Fibroblast of skin of abdomen (primary cell): ENCODE measurements at places on chromosomes 3 and 15.

DNA sequence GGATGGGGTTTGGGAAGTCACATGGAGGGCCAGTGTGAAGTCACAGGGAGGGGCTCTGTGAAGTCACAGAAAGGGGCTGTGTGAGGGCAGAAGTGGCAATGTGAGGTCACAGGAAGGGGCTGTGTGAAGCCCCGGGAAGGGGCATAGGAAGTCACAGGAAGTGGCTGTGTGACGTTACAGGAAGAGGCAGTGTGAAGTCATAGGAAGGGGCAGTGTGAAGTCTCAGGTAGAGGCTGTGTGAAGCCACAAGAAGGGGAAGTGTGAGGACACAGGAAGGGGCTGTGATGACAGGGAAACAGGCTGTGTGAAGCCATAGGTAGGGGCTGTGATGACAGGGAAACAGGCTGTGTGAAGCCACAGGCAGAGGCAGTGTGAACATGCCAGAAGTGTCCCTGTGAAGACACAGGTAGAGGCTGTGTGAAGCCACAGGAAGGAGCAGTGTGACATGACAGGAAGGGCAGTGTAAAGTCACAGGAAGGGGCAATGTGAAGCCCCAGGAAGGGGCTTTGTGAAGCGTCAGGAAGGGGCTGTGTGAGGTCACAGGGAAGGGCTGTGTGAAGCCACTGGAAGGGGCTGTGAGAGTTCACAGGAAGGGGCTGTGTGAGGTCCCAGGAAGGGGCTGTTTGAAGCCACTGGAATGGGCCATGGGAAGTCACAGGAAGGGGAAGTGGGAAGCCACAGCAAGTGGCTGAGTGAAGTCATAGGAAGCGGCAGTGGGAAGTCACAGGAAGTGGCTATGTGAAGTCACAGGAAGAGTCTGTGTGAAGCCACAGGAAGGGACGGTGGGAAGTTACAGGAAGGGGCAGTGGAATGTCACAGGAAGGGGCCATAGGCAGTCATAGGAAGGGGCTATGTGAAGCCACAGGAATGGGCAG lies 37.1 kb downstream of the GASK1A start:
- DNase-seq: no peak

DNA sequence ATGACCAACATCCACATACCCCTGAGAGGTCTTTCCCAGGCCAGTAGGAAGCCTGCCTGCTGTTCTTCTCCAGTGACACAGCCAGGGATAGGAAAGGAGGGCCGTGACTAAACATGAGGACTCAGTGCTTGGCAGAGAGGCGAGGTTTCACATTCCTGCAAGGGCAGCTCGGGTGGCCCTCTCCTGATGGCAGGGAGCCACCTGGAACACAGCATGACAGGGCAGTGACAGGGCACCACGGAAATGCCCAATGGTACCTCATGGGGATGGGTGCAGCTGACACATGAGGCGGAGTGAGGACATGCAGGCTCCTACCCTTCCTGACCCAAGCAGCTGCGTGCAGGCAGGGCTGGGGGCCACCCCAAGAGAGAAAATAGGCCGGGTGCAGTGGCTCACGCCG lies 7.4 kb upstream of the TGM5 start:
- no peak for DNase-seq

DNA sequence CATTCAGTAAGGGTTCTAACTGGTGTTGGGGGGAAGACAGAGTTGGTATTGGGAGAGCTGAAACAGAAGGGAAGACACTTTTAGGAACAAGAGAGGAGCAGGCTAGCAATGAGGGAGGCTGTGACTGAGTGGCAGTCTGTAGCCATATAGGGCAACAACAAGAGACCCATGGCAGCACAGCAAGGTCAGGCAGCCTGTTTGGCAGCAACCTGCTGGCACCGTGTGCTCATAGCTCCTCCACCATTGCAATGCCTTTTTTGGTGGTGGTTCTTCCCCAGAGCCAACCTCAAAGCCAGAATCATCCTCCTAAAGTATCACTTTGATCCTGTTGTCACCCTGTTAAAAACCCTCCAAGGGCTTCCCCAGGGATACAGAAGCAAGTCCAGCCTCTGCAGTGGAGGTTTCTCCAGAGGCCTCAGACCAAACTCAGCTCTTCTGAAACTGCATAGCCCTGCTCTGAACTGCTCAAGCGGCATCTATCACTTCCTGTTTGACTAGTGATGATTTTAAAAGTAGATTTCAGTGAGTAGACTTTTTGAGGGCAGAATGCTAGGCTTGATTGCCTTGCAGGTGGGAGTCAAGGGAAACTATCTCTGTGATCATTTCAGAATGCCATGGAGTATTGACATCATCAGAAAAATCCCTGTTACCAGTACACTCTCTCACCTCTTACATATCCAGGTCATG lies 176.9 kb downstream of the STAC start:
- no peak for DNase-seq

- DNase-seq: no peak
Observed at GRCh38 chr3:194177141-194177540, 41.2 kb downstream of the HES1 start.

- DNase-seq: no peak
Observed at GRCh38 chr15:31214864-31215489, 111.7 kb upstream of the KLF13 start.

DNA sequence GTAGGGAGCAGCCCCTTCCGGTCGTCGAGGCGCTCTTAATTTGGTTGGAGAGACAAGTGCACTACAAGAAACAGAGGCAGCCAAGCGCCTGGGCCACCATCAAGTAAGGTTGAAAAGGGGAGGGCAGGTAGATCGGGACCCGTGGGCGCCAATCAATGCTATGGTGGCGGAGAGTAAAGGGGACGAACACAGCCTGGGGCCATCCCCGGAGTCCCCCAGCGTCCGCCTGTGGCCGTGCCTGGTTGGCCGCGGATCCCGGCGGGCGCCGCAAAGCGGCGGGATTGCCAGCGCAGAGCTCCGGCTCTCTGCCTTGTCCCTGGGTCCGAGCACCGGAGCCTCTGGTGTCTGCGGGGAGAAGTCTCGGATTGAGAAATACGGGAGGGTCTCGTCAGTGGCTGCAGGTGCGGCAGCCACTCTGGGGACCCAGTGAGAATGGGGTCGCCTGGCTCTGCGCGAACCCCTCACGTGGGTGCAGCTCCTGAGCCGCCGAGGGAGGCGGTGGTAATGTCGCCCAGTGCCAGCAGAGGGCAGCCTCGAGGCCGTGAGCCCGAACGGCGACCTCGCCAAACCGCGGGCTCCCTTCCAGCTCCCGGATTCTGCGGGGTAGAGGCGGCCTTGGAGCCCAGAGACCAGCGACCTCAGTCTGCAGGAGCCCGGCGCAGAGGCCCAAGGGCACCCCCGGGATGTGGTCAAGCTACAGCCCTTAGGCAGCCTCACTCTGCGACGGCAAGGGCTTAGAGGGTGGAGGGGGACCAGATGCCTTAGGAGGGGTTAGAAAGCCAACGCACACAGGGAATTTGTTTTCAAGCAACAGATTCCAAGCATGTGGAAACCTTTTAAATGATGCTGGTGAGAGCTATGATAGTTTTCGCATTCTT lies 10.8 kb downstream of the FOXL2 start:
- peak; percentile 47 for DNase-seq

GRCh38 chr3:32355751-32356291 lies 35.8 kb upstream of the CMTM7 start:
- no peak for DNase-seq

DNA sequence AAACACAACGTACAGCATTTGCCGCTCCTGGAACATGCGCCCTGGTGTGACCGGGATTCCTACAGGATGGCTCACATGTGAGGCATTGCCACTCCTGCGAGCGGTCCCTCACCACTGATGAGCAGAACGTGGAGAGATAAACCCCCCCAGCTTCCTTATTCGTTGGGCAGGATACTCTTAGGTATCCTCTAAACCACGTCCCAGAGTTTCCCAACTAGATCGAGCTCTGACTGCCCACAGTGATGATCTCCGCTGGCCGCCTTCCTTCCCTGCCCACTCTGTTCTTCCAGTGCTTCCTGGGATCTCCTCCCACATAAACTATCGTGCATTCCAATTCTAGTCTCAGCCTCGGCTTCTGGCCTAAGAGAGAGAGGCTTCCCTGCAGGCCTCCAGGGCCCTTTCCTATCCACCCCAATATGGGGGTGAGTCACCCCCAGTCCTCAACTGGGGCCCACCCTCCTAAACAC lies 91.8 kb downstream of the TOP2B start:
- DNase-seq: peak; percentile 70

DNA sequence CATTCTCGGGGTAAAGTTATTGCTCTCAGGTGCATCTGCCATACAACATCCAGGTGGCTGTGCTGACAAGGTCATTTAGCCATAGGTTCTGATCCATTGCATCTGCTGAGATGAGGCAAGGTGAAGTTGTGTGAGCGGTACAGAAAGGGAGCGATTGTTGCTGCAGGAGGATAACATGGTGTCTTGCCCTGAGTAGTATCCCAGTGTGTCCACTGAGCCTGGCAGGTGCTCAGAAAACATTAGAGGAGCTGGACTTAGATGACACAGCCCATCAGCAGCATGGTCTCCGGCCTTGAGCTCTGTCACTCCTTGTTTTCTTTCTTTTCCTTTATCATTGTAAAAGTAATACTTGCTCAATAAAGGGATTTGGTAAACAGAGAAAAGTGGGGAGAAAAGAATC lies 161.1 kb upstream of the ATP10A start:
- DNase-seq: no peak

GRCh38 chr3:172155897-172156585 lies 116.7 kb downstream of the FNDC3B start:
- no peak for DNase-seq

DNA sequence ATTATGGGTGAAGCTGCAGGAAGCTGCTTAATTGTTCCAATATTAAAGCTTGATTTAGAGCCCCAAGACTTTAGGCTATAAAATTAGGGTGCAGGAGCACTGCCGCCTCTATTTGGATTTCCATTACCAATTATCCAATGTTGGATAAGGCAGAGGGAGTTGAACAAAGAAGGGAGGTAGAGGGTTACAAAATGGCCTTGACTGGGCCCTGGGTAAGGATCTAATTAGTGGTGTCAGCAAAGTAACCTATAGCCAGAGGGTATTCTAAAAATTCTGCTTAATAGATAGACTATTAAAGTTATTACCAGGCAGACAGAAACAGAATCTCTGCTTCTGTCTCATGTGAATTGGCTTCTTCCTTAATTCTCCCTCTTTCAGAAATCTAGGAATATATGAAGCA lies 50.3 kb upstream of the DPPA4 start:
- DNase-seq: no peak

GRCh38 chr3:111774622-111775021 lies 84.4 kb upstream of the PHLDB2 start:
- no peak for DNase-seq

GRCh38 chr3:124620600-124621063 lies 109.6 kb upstream of the UMPS start:
- no peak for DNase-seq

- no peak for DNase-seq
Observed at GRCh38 chr3:46113608-46114007, 86.3 kb upstream of the XCR1 start.

DNA sequence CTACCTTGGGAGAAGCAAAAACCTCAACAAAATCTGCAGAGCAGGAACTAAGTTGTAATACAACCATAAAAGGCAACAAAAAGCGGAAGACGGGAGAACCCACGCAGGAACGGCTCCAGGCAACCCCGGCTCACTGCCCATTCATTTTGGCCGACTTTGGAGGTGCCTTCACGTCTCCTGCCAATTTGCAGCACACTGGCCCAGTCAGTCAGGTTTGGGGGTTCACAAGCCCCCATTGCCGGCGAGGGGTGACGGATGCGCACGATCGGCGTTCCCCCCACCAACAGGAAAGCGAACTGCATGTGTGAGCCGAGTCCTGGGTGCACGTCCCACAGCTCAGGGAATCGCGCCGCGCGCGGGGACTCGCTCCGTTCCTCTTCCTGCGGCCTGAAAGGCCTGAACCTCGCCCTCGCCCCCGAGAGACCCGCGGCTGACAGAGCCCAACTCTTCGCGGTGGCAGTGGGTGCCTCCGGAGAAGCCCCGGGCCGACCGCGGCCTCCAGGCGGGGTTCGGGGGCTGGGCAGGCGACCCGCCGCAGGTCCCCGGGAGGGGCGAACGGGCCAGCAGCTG lies 463 bp downstream of the TERC start:
- peak; percentile 39 for DNase-seq

DNA sequence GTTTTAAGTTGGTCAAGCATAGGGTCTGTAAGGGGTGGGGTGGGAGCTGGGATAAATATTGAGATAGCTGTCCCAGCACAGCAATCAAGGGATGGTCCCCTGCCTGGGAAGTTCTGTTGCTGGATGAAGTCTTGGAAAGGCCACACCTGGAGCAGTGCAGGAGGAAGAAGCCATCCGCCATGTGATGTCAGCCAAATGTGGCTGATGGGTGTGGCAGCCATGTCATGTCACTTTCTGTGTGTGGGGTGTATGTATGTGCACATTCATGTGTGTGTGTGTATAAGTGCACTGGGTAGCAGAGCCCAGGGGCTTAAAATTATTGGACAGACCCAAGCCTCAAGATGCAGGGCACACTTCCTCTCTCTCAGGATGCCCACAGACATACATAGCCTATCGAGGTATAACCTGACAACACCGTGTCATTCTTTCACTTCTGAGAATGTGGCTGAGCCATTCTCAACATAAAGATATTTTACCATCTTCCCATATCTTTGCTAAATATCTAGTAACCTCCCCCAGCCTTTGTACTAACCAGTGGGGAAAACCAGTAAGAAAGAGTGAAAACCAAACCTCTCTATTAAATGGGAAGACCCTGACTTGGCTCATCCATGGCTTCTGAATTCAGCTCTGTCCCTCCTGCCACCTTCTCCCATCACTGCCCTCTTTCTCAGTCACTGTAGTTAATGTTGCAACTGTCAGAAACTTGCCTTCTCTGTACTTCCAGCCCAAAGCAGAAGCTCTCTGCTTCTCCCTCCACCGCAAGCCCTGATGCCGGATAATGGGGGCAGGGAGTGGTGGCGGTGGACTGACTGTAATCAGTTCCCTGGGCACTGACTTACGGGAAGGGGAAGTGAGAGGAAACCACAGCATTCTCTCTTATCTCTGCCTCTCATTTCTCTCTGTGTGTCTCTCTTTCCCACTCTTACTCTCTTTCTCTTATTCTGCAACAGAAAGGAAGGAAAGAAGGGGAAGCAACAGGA lies 11.2 kb downstream of the TNFSF10 start:
- peak; percentile 18 for DNase-seq

GRCh38 chr3:197253238-197253947 lies 45.0 kb downstream of the DLG1 start:
- no peak for DNase-seq

DNA sequence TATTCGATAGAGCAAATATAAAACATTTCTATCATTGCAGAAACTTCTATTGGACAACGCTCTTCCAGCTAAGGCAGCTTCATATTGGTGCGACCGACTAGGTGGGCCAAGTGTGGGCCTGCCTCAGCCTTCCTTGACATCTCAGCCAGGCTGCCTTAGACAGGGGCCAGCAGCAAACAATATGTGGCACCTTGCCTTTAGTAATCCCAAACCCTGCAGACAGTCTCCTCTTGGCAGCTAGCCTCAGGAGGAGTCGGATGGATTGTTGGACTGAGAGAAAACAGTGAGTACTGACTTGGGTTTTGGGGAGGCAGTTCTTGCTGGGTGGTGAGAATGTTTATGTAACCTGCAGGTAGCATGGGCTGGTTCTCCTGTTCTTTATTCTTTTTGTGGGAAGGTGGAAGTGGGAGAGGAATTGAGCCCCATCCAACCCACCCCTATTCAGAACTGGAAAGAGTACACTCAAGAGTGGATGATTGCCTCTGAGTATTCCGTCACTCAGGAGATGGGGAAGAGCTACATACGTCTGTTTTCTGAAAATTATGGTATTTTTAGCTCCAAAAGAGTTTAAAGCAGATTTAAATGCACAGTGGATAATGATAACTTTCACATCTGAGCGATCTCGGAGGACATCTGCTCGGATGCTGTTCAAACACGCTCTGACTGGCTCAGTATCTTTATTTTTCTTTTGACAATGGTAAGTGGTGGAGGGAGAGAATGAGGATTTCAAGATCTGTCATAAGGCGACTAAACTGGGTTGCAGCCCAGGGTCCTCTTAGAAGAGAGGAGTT lies 47.2 kb downstream of the GPD1L start:
- no peak for DNase-seq
